Non-pigmented ciliary epithelial cell (primary cell): ENCODE measurements at places on chromosomes 11 and 22.

GRCh38 chr11:518463-519202 is 11.6 kb upstream of the RNH1 start:
- DNase-seq: peak; percentile 71

- DNase-seq: no peak
These were observed 737 bp upstream of the TYR start for GRCh38 chr11:89176938-89177337.

- DNase-seq: no peak
These were observed 66.5 kb upstream of the PITPNB start for GRCh38 chr22:27985323-27986275.

GRCh38 chr22:46598737-46599424 is 21.3 kb upstream of the GRAMD4 start:
- no peak for DNase-seq

DNA sequence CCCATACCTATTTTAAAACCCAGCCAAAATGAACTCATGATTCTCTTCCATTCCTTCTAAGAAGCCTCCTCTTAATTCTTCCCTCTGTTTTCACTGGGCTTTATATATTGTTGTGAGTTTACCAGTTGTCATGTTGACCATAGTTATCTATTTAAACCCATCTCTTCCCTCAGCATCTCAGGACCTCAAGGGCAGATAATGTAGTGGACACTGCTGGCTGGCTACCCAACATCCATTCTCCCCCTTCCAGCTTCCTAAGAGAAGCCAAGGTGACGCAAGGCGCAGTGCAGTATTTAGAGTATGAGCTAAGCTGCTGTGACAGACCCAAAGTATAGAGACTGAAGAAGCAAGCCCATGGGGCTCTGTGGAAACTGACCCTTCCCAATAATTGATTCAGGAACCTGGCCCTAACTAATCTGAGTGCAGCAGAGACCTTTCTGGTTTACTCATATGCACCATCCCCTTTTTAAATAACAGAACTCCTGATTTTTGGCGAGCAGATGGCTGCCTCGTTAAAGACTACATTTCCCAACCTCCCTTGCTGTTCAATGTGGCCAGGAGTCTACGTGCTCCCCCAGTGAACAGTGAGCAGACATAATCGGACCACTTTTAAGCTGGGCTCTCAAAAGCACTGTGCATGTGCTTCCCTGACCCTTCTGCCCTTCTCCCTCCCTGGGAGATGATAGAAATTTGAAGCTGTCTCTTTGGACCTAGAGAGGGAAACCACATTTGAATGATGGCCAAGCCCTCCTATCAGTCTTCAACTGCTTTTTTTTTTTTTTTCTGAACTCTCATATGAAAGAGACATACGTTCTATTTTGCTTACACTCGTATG is 28.1 kb upstream of the CREB3L1 start:
- no peak for DNase-seq

- no peak for DNase-seq
These were observed 28.0 kb downstream of the TPST2 start for GRCh38 chr22:26561756-26562417.

DNA sequence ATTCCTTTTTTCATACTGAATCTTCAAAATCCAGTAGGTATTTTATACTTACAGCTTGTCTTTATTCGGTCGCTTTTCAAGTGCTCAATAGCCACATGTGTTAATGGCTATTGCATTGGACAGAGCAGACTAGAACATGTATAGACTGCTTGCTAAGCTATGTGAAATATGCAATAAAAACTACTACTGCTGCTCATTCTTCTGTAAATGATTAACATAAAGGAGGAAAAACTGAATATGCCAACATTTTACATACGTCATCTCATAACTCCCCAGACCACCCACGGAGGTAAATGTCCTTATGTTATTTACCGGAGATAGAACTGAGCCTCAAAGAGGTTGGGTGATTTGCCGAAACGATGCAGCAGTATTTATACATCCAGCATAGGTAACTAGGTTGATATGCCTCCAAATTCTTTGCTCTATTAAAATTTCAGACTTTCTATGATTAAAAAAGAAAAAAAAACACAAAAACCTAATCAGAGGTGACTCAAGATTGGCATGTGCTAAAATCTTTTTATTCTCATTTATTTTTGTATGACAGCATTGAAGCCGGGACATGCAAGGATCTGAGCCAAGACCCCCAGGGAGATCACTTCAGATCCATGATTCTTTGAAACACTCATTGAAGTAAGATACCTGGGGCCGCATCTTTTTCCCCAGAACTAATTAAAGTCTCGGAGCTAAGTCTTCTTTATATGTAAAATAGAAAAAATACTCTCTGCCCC is 78.5 kb upstream of the OR5AK2 start:
- no peak for DNase-seq

DNA sequence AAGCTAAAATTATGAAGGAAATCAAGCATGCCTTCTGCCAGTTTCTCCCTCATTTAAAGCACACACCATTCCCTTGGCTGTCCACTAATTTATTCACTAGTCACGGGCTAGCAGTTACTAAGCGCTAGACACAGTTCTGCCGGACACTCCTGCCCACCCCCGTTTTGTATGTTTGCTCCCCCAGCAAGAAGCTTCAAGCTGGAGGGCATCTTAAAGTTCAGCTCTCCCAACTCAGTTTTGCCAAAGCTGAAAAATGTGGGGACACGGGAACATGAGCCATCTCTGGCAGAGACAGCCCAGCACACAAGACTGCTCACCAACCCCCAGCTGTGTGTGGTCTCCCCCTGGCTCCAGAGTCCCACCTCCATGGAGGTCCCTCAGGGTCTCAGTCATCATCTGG is 263.6 kb downstream of the BRD1 start:
- no peak for DNase-seq

DNA sequence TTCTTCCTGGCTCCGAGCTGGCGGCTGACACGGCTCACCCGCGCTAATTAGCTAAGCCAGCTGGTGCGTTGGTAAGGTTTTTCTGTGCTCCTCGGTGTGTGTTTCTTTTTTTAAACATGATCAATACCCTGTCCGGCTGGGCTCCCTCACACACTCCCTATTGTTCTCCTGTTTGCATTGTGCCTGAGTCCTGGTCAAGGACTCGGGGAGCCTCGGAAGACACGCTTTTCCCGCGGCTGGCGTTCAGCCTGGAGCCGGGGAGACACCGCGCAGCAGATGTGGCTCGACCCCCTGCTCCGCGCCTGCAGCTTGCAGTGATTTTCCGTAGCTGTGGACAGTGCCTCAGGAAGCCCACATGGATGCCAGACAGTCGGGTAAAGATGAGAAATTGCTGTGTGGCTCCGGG is 454.9 kb upstream of the CADM1 start:
- no peak for DNase-seq
